ENCODE measurements at places on chromosomes 1 and 21.

GRCh38 chr1:89170170-89171066 is 5.4 kb downstream of the GBP7 start:
- no peak for DNase-seq

DNA sequence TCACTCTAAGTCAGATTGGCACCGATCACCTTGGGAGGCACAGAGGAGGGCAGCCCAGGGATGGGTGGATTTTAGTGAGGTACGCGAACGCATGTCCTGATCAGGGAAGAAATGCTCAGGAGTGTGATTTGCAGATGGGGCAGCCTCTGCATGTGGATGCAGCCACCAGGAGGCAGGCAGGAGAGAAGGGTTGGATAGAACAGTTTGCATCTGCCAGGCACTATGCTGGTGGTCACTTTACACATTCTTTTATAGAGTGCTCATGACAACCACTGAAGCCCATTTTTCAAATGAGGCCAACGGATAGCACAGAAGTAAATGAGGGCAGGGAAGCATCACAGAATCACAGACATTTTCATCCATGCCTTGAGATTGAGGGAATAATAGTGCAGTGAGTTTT is 5.7 kb downstream of the LAMB3 start:
- DNase-seq: no peak

- no peak for DNase-seq
Measured at GRCh38 chr1:47226839-47227215, 5.2 kb downstream of the TAL1 start.

DNA sequence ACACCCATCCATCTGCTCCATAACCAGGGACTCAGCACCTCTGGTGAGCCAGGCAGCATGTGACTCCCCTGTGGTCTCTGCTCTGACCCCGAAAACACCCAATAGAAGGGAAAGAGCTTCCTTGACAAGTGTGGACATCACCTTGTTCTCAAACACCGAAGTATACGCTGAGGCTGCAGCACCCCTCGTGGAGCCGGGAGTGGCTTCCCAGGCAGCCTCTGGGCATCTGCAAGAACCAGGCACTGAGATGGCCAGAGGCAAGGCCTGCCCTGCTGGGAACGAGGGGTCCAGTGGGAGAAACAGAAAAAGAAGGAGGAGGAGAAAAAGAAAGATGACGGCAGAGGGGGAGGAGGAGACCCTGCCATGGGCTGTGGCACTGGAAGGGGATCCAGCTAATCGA is 18.2 kb upstream of the AJAP1 start:
- no peak for DNase-seq

- DNase-seq: no peak
Measured at GRCh38 chr1:46044116-46044515, 88.3 kb downstream of the PIK3R3 start.

- DNase-seq: no peak
Measured at GRCh38 chr21:14554948-14555347, 8.8 kb upstream of the SAMSN1 start.

DNA sequence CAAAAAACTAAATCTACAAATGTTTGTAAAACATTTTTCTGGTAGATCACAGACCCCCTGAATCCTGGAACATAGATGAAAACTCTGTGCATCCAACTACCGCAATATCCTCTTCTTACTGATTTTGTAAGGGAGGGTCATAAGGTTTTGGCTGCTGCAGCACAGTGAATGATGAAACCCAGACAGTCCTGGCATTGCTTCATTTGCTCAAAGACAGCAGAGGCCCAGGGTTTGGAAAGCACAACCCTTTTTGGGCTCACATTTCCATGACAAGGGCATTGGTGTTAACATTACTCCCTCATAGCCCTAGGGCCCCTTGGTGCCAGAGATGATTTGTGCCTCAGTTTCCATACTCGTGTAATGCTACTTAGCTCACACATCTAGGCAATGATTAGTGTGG is 51.2 kb downstream of the PLXNA2 start:
- DNase-seq: no peak

GRCh38 chr1:215497528-215497927 is 69.6 kb upstream of the KCTD3 start:
- no peak for DNase-seq

DNA sequence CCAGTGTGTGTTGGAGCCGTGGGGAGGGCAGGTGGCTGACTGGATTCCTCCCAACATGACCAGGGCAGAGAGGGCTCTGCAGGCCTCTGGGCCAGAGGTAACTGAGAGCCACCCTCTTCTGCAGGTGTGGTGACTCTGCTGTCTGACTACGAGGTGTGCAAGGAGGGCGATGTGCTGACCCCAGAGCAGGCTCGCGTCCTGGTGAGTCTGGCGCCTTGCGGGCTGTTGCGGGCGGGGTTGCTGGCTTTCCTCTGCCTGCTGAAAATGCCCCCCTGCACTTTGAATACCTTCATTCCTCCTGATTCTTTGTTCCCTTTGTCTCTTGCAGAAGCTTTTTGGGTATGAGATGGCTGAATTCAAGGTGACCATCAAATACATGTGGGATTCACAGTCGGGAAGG is 6.7 kb downstream of the MRTO4 start:
- DNase-seq: no peak

DNA sequence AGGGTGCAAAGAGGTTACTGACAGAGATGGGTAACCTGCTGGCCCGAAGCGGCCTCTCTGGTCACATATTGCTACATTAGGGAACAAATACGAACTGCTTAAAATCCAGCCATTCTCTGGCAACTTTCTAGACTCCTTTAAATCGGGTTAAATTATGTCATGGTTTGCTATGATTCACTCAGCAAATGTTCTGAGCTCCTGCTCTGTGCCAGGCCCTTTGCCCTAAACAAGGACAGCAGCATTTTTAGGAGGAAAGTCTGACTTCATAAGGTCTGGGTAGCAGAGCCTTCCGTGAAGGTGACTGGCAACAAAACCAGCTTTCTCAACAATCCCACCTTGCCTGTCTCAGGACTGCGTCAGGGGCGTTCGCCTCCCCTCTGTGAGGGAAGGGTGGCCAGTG is 15.4 kb downstream of the ZP4 start:
- no peak for DNase-seq

- DNase-seq: no peak
Measured at GRCh38 chr1:1989789-1990188, 13.8 kb downstream of the CFAP74 start.

DNA sequence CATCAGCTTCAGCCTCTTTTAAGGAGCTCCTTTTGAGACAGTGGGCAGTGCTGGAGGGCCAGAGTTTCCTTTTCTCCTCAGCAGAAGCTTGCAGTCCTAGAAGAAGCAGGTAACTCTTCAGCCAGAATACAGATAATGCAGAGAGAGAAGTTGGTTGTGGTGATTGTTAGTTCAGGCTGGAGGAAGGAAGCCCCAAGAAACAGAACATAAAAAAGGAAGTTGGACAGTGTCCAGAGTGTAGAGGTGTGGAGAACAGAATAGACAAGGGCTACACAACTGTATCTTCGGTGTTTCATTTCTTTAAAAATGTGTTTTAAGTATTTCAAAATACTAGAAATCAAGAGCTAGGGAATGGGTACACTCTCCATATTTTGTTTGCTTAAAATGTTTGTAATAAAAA is 6.4 kb upstream of the TACSTD2 start:
- no peak for DNase-seq

DNA sequence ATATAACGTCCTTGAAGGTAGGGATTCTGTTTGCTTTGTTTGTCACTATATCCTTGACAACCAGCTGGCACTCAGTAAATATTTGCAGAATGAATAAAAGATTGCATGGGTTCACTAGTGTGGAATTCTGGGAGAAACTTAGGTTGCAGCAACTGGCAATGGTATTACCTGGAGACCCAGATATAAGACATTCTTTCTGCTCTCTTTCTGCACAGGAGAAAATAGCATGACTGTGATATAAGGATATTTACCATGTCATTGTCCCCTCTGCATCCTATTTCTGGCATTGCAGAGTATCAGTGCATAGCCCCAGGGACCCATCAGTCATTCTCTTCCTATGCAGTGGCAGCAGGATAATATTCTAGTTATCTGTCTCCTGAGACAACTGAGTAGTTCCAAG is 308.9 kb upstream of the LRRC7 start:
- no peak for DNase-seq

DNA sequence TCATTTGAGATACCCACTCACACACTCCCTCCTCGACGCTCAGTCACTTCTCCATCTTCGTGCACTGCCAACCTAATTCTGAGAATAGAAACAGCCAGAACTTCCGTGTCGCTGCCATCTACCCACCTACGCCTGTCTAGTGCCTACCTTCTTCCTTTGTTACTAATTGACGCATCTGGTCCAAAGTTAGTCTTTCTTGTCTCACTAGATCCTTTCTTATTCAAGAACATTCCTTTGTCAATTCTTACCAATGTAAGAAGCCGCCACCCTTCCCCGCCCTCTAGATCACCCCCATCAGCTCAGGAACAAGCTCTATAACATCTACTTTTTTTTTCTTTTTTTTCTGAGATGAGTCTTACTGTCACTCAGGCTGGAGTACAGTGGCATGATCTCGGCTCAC is 3.7 kb downstream of the PADI6 start:
- no peak for DNase-seq

GRCh38 chr1:58745666-58746065 is 38.2 kb downstream of the JUN start:
- DNase-seq: no peak

DNA sequence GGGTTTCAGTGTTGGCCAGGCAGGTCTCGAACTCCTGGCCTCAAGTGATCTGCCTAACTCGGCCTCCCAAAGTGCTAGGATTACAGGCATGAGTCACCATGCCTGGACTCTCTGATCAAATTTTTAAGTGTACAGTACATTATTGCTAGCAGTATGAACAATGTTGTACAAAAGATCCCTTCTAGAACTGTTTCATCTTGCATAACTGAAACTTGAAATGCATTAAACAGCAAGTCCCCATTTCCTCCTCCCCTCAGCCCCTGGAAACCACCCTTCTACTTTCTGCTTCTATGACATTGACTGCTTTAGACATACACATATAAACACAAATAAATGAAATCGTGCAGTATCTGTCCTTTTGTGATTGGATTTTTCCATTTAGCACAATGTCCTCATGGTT is 463.4 kb downstream of the PTPRC start:
- no peak for DNase-seq

DNA sequence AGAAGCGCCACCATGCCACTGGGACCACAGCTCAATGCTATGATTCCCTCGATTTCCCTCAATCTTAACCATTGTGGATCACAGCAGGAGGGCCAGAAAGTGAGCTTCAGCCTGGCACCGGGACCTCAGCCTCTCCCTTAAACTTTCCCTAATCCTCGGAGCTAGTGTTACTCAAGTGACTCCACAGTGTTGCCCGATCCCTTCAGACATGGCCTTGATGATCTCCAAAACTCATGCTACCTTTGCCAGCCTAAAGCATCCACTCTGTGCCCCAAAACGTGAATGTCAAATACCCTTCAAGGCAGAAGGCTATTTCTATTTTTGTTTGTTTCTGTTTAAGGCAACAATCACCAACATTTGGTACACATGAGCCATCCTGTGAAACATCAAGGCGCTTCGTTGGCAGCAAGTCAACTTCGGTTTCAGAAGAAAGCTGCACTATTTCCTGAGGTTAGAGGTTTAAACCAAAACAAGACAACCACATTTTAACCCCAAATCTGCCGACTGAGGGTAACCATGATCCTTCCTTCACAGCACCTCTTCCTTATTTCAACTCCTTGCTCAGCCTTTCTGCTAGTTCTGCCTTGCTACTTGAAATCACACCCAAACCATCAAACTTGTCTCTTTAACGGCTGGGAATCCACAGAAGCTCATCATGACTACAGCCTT is 94.4 kb upstream of the KRTAP19-8 start:
- no peak for DNase-seq

DNA sequence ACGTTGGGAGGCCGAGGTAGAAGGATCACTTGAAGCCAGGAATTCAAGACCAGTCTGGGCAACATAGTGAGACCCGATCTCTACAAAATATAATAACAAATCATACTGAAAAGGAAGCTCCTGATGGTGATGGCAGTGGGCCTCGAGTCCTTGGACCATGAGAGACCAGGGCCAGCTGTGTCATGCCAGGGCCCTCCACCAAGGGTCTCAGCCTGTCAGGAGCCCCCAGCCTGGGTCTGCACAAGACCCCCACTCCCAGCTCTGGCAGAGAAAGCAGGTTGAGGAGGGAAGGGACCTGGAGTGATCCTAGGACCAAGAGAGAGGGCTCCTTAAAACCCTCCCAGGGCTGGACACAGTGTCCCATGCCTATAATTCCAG is 6.7 kb upstream of the CTRC start:
- no peak for DNase-seq

- DNase-seq: no peak
Measured at GRCh38 chr1:15156807-15157380, 3.3 kb downstream of the TMEM51 start.

DNA sequence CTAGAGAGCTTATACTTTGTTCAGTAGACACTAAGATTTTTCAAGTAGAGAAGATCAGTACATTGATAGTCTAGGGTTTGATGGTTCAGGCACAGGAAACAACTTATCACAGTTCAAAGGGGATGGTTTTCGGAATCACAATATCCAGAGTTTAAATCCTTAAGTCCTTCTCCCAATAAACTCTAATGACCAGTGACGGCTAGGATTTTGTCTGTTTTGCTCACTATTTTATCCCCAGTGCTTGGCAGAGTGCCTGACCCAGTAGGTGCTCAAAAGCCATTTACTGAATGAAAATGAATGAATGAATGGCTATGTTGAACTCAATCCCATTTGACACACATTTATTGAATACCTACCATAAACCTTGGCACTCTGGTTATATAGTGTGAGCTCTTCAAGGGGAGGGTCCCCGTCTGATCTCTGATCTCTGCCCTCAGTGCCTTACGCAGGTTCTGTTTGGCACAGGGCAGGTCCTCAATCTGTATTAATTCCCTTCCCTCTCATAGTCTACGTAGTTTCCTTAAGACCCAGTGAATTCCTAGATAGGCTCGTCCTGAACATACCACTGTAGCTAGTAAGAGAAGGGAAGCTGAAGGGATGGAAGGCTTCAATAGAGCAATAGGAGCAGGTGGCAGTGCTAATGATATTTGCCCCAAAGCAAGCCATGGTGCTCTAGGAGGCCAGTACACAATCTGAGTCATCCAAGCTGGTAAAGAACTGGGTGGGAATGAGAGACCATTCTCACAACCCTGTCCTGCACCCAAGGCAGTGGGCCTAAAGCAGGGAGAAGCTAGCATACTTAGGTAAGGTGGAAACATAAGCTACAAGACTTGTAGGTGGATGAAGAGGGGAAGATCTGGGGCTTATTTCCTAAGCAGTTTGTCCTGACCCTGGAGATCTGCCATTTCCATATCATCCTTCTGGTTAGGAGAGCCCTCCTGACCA is 53.4 kb downstream of the DMAP1 start:
- DNase-seq: no peak
